ENCODE measurements at places on chromosomes 2 and 18. TPM values are rescaled to one million over a fixed set of nuclear protein-coding genes. Genes with fewer than 3 reads are reported as not detected.
A peak's percentile ranks its signal among the peaks of the same experiment; 100 is the strongest.

The ASB18 gene
- not detected for total RNA-seq

The SPATA3 gene
- total RNA-seq, result not detected

The TRIM43 gene
- not detected for total RNA-seq

The AMER3 gene
- not detected for total RNA-seq

The PRKD3 gene
- total RNA-seq, result 70.6 TPM

The NEDD4L gene
- total RNA-seq, result 39.1 TPM

The MBD2 gene
- 21.9 TPM for total RNA-seq

The AQP12B gene
- not detected for total RNA-seq

The AQP12A gene
- total RNA-seq, result not detected

The SERPINB11 gene
- total RNA-seq, result not detected

The DAPL1 gene
- not detected for total RNA-seq

The SP9 gene
- 0.24 TPM for total RNA-seq

The ANKRD62 gene
- total RNA-seq, result not detected

The KIF5C gene
- total RNA-seq, result 3.2 TPM

The KCNE4 gene
- total RNA-seq, result 2.0 TPM

The ALLC gene
- total RNA-seq, result 0.11 TPM

The LBX2 gene
- 1.7 TPM for total RNA-seq

The RNF125 gene
- total RNA-seq, result 0.57 TPM

The GNAL gene
- total RNA-seq, result 0.97 TPM

The RFTN2 gene
- total RNA-seq, result not detected

The ALK gene
- 0.03 TPM for total RNA-seq

The BCL2 gene
- total RNA-seq, result 2.2 TPM

The LYPD1 gene
- 153 TPM for total RNA-seq

- no peak for DNase-seq
Measured at GRCh38 chr2:158392687-158393086, 63.9 kb downstream of the CCDC148 start.

GRCh38 chr2:135870571-135870970 is 5.7 kb downstream of the MCM6 start:
- DNase-seq, result no peak

DNA sequence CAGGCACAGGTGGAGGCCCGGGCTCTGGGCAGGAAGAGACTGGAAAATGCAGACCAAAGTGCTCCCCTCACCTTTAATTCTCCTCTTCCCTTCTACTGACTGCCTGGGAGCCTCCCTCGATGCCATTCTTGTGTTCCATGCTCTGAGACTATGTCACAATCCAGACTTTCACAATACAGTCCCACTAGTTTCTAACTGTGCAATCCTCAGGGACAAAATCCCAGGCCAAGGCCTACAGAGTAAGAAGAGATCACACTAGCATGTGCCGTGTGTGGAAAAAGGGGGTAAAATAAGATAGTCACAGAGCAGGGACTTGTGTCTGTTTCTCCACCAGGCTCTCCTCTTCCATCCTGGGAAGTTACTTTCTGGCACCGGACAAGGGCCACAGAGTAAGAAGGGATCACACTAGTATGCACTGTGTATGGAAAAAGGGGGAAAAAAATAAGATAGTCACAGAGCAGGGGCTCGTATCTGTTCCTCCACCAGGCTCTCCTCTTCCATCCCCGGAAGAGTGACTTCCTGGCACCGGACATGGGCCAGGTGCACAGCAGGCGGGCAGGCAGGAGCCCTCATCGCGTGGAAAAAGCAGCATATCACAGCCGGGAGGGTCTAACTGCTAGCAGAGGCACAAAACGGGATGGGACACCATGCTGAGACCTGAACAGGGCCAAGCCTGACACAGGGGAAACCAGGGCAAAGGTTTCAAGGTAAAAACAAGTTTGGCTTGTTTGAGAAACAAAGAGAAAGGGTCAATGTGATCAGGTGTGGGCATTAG is 9.6 kb downstream of the CYB5A start:
- no peak for DNase-seq

- DNase-seq, result no peak
Measured at GRCh38 chr2:73892631-73893329, at the start of gene ACTG2. Gene ACTG2, plus strand, starts transcription at chr2:73893008. Its CDS starts 8,304 bp downstream, at chr2:73901312.

DNA sequence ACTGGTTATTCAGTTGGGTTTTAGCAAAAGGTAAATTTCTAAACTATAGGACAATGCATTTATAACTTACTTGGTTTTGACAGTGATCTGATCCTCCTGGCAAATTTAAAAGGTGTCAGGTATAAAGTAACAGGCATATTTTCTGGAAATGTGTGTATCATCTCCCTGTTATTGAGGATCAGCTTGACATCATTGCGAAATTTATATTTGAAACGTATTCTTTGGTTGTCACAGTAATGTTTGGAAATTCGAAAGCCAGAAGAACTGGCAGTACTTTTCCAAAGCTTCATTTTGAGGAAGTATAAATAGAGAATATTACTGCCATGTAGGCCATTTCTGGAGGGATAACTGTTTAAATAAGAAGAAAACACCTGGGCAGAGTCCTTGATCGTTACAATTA is 422.2 kb upstream of the NRXN1 start:
- no peak for DNase-seq

DNA sequence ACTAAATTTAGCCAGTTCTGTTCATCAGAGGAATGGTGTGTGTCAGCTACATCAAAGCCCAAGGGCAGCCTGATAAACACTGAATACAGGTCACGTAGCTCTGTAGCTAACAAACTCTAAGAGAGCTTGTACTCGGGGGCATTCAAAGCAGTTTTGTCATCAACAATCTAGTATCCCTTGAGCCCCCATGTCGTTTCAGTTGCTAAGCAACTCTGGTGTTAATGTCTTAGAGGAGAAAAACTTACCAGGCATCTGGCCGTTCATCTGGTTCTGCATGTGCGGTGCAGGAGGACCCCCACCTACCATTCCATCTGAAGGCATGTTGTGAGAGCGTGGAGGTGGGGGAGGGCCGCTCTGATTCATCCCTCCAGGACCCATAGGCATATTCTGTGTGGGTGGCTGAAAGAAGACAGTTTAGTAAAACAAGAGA is 33.1 kb downstream of the SS18 start:
- no peak for DNase-seq

GRCh38 chr18:76314015-76314414 is 181.0 kb downstream of the ZNF516 start:
- no peak for DNase-seq

- DNase-seq, result no peak
Measured at GRCh38 chr2:25842155-25842554, 36.1 kb downstream of the ASXL2 start.

DNA sequence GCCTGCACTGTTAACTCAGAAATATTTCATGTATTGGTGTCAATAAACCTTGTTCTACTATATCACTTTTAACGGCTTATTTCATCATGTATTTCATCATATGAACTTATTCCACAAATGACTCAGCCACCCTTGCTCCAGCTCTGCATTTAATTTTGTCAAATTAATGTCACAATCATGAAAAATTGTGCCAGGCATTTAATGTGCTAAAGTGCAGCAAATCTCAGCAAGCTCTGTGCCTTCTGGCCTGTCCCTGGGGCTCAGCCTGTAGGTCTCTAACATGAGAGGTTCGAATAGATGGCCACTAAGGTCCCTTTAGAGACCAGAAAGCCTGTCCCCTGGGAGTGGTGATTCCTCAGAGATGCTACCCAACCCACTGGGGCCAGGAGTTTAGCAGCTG is 28.6 kb downstream of the BOD1L2 start:
- DNase-seq, result no peak

DNA sequence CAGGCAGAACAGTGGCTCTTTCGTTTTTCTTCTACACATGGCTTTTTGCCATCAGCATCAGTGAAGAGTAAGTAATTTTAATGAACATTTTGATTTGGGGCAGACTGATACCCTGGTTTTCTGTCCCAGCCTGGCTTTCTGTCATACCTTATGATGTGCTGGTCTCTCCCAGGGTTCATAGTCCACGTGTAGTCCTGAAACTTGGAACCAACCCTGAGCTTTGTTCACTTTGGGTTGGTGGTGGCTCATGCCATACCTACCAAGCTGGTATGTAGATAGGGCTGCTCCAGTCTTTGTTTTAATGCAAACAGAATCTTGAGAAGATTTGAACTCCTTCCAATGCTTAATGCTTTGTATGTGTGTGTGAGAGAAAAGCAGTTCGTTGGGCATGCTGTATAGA is 4.9 kb downstream of the COPS7B start:
- DNase-seq, result no peak

DNA sequence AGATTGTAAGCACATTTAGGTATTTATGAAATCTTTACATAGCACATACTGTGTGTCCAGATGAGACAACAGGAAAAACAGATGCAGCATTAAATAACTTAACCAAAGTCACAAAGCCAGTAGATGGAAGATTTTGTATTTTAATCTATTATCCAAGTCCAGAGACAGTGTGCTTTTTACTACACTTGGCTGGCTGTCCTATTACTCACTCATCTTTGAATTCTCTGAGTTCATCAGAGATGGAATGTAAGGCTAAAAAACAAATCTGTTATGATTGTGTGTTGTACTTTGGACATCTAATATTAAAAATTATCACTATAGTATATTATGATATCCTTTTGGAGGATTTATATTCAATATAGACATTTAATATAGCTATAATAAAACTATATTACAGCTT is 1189.4 kb downstream of the DSC3 start:
- DNase-seq, result no peak

GRCh38 chr18:31500051-31500688 is 2.2 kb downstream of the DSG2 start:
- no peak for DNase-seq

DNA sequence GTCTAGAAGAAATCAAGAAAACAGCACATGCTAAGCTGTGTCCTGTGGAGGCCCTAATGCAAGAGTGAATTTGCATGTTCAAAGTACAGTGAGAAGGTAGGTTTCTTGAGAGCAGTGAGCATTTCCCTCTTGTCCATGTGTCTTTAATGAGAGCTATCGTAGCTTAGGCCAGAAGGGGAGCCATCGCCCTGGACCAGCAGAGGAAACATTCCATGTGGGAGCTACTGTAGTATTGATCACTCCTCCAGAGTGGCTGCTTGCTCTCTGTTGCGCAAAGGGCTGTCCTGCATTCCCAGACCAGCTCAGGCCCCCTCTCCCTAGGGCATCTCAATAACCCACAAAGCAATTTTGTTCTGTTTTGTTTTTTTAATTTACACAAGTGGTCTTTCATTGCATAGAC is 950.1 kb downstream of the CNTNAP5 start:
- no peak for DNase-seq

GRCh38 chr2:230068016-230068650 is 591 bp downstream of the SLC16A14 start:
- DNase-seq, result peak; percentile 65

- no peak for DNase-seq
Measured at GRCh38 chr2:163187995-163188655, 349.6 kb upstream of the KCNH7 start.

DNA sequence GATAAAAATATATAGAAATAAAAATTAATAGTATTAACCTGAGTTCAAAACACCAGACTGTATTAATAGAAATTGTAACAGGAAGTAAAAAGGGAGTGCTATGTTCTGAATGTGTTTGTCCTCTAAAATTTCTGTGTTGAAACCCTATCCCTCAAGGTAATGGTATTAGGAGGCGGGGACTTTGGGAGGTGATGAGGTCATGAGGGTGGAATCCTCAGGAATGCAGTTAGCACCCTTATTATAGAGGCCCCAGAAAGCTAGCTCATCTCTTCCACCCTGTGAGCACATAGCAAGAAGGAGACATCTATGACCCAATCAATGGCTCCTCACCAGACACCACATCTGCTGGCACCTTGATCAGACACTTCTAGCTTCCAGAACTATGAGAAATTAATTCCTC is 124.5 kb downstream of the CMPK2 start:
- DNase-seq, result no peak

- DNase-seq, result no peak
Measured at GRCh38 chr2:213234641-213235040, 49.6 kb upstream of the SPAG16 start.

- no peak for DNase-seq
Measured at GRCh38 chr2:233814056-233814835, 36.1 kb downstream of the MROH2A start.

DNA sequence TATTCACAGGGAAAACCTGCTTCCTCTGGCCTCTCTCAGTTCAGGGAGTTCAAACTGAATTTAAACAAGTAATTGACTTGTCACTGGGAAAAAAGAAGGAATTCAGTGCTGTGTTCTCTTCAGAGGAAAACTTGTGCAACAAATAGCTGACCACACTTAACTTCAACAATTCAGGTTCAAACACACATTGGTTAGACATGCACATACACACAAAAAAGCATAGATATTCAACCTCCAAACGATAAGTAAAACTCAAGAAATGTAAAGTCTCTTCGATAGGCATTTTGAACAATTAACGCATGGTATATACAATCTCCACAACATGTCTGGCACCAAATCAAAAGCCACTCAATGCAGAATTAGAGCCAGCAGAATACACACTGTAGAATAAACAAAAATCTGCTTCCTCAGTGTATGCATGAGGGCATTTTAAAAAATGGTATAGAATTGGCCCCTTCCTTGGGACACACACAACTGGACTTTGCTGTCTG is 269.0 kb downstream of the TCF4 start:
- no peak for DNase-seq

- DNase-seq, result peak; percentile 11
Measured at GRCh38 chr2:26816893-26817292, 31.0 kb downstream of the CENPA start.

GRCh38 chr2:157258520-157259326 is 1.2 kb downstream of the GALNT5 start:
- no peak for DNase-seq

- DNase-seq, result no peak
Measured at GRCh38 chr18:52216666-52217065, 123.3 kb upstream of the DCC start.

GRCh38 chr2:74982577-74982976 is 24.1 kb downstream of the POLE4 start:
- DNase-seq, result no peak

GRCh38 chr2:60317844-60318243 is 235.6 kb downstream of the BCL11A start:
- no peak for DNase-seq

- peak; percentile 17 for DNase-seq
Measured at GRCh38 chr2:183034806-183035205, 3.5 kb downstream of the NCKAP1 start.

DNA sequence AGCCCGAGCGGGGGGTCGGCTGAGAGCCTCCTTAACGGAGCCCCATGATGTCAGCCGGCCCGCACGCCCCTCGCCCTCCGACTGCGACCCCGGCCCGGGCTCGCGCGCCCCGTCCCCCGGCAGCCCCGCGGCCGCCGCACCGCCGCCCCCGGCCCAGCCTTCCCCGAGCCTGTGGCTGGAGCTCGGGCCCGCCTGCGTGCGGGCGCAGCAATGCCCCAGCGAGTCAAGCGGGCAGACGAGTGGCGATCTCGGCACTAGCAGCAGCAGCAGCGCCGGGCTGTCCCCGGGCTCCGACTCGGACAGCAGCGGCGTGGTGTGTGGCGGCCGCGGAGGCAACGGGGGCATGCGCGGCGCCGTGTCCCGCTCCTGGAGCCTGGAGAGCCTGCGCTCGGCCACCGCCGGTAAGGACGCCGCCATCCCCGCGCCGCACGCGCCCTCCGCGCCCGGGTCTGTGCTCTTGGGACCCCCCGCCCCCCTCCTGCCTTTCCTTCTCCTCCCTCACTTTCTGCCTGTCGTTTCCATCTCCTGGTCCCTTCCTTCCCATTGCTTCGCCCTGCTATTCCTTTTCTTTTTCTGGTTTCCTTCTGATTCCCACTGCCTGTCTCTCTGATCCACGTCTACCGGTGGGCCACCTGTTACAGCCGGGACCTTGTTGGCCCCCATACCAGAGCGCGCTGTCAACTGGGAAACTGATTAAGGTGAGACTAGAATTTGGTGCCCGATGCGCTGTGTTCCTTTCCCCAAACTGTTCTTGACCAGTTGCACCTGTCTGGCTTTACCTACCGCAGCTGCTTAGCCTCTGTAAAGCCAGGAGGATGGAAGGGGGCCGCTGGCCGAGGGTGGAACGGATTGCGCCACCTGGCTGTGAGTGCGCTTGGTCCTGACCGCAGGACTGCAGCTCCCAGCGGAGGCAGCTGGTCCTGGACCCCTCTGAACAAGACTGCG is 127.4 kb downstream of the ARHGEF4 start:
- peak; percentile 52 for DNase-seq

Measured in Daoy (cell line).